ENCODE measurements at places on chromosomes 4 and X. TPM values are rescaled to one million over a fixed set of nuclear protein-coding genes. Genes with fewer than 3 reads are reported as not detected.

Gene ADGRA3
- 57.3 TPM for polyA plus RNA-seq

GRCh38 chrX:9301836-9302235, 163.0 kb upstream of the TBL1X start:
- no peak for DNase-seq

GRCh38 chr4:80092847-80093246, 19.8 kb upstream of the ANTXR2 start:
- no peak for DNase-seq

DNA sequence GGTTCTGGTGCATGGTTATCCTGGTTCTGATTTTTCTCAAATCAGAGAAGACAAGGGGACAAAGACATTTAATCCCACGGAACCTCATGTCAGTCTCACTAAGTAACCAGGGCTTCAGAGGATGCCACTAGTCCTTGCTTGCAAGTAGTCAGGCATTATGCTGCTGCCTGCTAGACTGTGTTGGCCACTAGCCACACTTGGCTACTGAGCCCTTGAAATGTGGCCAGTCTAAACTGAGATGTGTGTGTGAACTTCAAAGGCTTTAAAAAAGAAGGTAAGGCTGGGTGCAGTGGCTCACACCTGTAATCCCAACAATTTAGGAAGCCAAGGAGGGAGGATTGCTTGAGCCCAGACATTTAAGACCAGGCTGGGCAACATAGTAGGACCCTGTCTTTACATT, 48.6 kb upstream of the IGFBP7 start:
- DNase-seq: no peak

Gene SLC7A11
- polyA plus RNA-seq: 0.53 TPM

DNA sequence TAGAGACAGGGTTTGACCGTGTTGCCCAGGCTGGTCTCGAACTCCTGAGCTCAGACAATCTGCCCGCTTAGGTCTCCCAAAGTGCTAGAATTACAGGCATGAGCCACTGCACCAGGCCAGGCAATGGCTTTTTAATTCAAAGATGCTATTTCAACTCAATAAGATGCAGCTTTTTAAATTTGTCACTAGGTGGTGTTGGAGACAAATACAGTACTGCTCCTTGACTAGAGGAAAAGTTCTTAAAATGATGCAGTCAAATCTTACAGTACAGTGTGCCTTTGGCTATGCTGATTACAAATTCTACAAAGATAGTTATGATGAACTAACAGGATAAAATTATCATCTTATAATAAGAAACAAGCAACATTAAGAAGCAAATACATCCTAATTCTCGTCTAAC, 441.1 kb downstream of the KCNIP4 start:
- no peak for DNase-seq

- no peak for DNase-seq
Measured at GRCh38 chr4:186643501-186644310, 80.0 kb downstream of the FAT1 start.

GRCh38 chrX:109840585-109840984, 107.5 kb upstream of the ACSL4 start:
- no peak for DNase-seq

Gene TMSB15C
- 4.5 TPM for polyA plus RNA-seq

DNA sequence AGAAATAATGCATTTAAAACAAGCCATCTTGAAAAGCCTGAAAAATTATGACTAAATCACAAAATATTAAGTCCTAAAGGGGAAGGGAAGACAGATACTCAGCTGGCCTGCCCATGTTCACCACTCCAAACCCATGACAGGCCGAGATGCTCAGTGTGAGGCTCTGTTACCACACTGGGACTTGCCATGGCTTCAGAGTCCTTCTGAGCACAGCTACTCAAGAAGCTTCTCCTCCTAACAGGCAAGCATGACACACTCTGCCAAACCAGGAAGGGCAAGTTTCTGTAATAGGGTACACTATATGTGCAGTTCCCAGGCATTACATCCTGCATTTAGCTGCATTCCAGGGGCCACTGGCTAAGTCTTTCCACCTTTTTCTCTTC, 34.0 kb upstream of the CYBB start:
- DNase-seq: no peak

DNA sequence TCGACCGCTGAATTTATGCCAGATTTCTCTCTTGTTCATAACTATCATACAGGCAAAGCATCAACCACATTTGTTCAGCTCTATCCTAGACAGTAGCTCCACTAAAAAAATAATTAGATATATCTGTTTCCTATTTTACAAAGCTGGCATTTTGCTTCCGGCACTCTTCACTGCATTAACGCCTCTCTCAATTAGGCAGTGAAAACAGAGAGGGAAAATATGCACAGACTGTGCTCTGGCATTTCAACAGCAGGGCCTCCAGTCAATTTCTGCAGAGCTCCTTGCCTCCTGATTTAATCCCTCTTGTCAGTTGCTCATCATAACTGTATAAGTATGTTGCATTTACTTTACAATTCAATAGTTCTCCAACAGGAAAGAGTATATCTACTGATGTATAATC, 666.9 kb upstream of the INTU start:
- no peak for DNase-seq

GRCh38 chr4:14596437-14596836, 405.8 kb upstream of the CPEB2 start:
- DNase-seq: no peak

DNA sequence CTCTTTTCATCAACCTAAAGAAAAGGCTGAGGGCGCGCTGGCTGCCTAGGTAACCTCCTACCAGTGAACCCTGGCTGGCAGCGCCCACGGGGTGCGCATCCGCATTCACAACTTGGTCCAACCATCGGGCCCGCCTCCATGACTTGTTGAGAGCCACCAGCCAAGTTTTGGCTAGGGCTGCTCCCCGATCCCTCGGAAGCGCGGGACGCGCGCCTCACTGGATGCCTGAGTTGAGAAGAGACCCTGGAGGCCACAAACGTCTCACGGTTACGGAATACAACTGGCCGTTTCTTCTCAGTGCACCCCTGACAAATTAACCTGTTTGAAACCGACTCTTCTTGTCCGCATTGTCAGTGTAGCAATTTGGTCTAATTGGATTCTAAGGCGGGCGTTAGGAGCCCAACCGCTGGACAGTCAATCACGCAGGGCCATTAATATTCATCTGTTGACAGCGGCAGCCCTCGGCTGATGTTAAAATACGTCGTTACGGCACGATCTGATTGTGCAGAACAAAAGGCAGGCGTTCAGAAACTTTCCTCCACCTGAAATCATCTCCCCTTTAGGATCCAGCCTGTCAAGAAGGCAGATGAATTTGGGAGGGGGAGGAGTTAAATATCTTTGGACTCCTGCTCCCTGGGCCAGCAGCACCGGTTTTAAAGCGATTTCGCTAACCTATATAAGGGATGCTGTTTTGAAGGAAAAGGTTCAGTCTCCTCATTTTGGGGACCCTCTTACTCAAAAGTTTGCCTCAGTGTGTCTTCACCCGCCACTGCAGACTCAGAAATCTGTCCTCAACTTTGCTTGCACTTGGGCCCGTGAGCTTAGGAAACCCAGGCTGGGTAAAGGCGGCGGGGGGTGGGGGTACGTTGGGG, 1.2 kb downstream of the GPC3 start:
- no peak for DNase-seq

GRCh38 chr4:173214231-173214630, 45.6 kb downstream of the GALNT7 start:
- no peak for DNase-seq

Gene MAP7D2
- polyA plus RNA-seq: 0.63 TPM

Gene DGKK
- polyA plus RNA-seq: not detected

Gene CFAP47
- not detected for polyA plus RNA-seq

DNA sequence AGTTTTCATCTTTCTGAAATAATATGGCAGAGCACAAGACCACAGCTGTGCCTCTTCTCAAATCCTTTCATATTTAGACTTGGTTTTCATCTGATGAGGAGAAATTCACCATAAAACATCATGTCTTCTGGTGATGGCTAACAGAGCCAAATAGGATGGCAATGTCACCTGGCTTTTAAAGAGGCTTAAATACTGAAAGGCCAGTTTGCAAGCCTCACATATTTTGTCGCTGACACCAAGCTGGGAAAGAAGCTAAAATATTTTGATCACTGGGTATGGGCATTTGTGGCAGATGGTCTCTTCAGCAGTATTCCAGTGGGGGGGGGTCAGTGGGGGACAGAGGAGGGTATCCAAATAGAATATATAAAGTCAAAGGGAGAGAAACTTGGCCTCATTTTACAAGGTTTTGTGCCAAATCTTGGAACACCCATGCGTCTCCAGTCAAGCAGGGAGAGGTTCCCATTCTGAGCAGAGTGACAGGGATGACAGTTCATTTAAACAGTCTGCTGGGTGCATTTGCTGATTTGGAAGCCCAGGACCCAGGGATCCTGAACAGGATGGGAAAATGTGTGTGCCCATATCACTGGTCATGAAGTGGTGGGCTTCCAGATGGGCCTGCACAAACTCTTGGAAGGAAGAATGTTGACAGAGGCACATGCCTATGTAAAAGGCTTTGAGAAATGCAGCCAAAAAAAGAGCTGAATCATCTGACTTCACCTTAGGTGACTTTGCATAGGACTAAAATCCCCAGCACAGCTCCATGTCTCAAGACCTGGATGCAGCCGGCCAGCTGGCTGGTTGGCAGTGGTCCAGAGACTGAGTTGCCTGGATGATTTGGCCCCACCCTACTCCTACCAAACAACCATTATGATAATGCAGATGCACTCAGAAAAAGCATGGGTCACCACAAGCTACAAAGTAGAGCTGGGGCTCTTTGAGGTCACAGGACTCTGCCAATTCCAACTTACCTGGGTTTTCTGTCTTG, 484.4 kb upstream of the NR3C2 start:
- DNase-seq: no peak

DNA sequence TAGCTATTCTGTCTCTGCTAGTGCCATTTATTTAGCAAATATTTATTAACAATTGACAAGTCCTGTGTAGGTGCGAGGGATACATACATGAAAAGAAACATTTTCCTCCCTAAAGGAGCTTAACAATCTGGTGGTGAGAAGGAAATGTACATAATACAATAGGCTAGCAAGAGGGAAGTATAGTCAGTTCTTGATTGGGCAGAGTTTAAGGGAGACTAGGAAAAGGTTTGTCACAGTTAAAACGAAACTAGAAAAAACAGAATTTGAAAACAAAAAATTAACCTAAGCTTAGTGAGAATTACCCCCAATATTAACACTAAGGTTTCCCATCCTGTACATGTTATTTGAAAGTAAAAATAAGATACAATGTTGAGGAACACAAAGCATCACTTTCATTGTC, 8.6 kb upstream of the MAML3 start:
- DNase-seq: no peak
